AG04450 (cell line): ENCODE measurements at places on chromosomes 3 and 15.

GRCh38 chr3:124486324-124486723 lies 243.9 kb upstream of the UMPS start:
- no peak for DNase-seq

DNA sequence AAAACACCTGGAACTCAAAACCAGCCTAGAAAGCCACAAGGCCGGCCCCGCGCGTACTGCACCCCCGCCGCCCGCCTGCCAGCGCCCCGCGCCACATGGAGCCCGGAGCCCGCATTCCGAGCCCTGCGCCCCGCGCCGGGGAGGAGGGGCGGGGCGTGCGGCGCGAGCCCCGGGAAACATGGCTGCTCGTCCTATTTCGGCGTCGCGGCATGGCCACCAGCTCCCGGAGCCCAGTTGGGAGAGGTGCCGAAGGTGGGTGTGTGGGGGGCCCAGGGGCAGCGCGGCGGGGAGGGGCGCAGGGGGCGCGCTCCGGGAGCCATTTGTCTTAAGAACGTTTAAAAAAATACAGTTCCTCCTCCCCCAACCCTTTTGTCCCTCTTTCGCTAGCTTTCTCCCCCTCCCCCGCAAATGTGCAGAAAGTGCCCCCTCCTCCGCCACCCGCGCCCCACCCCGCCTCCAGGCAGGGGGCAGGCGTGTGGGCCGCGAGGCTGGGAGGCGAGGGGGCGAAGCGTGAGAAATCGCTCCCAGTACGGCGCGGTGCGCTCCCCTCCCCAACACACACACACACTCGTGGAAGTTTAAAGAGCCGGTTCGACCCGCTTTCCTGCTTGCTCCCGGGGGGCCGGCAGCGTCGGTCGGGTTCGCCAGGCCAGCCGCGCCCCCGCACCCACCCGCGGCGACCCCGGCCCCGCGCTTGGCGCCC lies 2.5 kb downstream of the ANP32A start:
- no peak for DNase-seq

DNA sequence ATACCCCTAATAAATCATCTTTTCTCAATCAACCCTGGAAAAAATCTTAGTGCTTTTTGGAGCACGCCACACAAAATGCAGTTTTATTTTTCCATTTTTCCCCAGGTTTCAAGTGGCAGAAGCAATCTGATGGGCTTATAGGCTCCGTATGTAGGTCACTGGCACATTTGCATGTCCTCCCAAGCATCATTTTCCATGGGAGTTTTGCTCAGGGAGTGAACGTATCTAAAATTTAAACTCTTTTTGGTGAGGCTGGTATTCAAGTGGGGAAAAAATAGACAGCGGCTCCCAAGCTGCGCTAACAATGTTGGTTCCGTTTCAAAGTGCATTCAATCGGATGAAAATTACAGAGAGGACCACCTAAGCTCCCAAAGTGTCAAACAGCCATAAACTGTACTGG lies 233.4 kb downstream of the MEX3B start:
- no peak for DNase-seq

DNA sequence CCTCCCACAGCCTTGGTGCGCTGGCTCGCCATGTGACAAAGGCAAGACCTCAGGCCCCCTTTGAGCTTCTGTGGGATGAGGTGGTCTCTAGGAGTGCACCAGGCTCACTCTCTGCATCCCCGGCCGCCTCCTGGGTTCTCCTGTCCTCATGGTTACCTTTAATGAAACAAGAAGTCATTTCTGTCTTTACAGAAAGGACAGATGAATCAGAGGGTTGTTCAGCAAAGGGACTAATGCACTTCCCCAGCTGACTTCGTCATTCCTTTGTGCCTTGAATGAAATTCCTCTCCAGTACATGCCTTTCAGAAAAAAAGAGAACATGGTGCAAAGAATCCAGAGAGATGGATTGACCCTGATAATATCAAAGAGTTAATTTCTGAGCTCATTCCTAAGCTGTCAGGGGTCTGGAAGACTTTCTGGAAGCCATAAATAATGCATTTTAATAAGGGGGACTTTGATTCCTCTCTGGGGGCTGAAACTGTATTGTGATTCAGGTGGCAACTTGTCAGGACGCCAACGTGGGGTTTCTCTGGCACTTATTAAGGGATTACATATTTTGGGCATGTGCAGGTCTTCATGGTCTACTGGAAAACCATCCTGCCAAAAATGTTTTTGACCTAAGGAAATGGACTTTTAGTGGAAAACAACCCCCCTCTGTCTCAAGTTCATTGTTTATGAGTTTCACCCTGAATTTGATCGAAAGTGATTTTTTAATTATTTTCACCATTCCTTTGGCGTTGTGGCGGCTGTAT lies 122.7 kb downstream of the FBLN2 start:
- no peak for DNase-seq

DNA sequence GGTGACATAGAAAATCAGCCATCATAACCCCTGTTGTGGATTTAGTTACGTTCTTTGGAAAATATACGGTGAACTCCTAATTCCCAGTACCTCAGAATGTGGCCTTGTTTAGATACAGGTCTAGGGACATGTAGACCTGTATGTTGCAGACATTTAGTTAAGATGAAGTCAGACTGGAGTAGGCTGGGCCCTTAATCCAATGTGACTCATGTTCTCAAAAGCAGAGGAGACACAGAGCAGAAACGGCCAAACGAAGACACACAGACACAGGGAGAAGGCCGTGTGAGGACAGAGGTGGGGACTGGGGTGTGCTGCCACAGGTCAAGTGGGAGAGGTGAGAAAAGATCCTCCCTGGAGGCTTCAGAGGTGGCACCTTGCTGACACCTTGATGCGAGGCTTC lies 119.0 kb upstream of the PROK2 start:
- no peak for DNase-seq
